Jurkat, Clone E6-1 (cell line): ENCODE measurements at places on chromosomes 12 and 14.

DNA sequence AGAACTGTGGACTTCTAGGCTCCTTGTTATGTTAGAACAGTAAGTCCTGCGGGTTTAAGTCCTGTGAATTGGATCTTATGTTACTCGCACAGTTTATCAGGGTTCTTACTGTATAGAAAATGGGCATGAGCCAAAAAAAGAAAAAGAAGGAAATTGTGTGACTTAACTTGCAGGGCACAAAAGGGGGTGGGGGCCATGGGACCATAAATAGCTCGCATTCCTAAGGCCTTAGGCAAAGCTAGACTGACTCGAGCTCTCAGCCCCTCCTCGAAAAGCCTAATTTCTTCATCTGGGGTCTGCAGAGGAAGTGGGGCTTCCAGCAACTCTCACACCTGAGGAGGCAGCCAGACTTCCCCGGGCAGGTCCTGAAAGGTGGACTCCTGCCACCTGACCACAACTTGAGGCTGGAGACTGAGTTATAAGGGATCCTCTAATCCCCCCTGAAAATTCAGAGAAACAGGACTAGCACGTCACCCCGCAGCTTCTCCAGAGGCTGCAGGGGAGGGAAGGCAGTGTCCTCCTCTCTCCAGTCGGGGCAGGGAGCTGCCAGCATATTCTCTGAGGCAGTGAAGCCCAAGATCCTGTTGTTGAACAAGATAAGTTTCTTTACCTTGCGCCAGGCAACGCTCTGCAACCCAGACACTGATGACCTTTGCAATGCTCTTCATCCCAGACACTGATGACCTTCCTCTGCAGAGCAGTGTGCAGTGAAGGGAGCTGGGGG is 280.5 kb downstream of the PCNX1 start:
- DNase-seq, result no peak

DNA sequence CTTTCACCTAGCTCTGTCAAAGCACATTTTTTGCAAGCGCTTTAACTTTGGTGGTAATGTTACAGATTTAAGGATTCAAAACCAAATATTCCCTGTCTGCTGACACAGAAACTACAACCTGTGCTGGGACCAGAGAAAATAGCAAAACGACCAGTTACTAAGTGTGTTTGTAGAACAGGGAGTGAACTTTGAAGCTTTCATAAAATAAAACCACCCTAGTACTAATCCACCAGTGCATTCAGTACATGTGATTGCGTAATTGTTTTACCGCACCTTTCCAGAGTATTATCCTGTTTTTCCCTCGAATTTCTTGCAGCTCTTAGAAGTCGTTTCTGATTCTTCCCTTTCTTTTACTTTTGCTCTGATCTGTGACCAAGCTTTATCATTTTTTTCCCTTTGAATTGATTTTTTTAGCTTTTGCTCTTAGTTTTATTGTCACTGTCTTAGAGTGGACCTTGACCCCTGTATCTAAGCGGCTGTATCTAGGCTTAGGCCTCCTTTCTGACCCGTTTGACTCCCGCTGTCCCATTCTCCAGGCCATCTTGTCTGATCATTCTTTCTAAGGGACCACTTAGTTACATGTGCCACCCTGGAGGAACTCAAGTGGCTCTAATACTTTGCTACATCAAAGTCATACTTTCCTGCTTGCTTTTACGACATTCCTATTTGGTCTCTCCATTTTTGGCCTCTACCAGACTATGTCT is 429.4 kb downstream of the PCNX1 start:
- DNase-seq, result no peak

GRCh38 chr12:22121224-22121623 is 75.2 kb downstream of the CMAS start:
- DNase-seq, result peak; percentile 26

GRCh38 chr14:87615822-87616679 is 376.9 kb downstream of the GALC start:
- DNase-seq, result peak; percentile 48
